ENCODE measurements at places on chromosomes 13 and 19. TPM values are rescaled to one million over a fixed set of nuclear protein-coding genes. Genes with fewer than 3 reads are reported as not detected.

DNA sequence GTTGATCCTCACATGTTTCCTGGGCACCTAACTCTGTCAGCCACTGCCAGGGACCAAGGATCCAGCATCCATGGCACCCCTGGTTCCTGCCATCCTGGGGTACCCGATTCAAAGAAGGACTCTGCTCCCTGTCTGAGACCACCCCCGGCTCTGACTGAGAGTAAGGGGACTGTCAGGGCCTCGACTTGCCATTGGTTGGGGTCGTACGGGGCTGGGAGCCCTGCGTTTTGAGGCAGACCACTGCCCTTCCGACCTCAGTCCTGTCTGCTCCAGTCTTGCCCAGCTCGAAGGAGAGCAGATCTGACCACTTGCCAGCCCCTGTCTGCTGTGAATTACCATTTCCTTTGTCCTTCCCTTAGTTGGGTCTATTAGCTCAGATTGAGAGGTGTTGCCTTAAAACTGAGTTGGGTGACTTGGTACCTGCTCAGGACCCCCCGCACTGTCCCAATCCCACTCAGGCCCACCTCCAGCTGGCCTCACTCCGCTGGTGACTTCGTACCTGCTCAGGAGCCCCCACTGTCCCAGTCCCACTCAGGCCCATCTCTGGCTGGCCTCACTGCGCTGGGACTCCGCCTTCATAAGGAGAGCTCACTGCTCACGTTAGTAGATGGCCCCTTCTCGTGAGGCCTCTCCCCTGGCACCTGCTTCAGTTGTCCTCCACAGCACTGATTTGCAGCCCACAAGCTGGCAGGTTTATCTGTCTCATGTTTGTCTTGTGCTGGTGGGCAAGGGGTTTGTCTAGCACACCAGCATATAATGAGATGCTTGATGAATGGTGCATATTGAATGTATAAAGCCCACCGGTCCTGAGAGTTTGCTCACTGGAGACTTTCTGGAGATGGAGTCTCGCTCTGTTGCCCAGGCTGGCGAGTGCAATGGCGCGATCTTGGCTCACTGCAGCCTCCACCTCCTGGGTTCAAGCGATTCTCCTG is 3.9 kb downstream of the RPL28 start:
- ATAC-seq, result no peak

- ATAC-seq, result no peak
Measured at GRCh38 chr13:97240788-97241734, 18.9 kb downstream of the MBNL2 start.

- ATAC-seq, result peak; percentile 88
Measured at GRCh38 chr19:6056801-6057650, 53.3 kb downstream of the RFX2 start.

- no peak for ATAC-seq
Measured at GRCh38 chr13:66323745-66324347, 906.3 kb downstream of the PCDH9 start.

DNA sequence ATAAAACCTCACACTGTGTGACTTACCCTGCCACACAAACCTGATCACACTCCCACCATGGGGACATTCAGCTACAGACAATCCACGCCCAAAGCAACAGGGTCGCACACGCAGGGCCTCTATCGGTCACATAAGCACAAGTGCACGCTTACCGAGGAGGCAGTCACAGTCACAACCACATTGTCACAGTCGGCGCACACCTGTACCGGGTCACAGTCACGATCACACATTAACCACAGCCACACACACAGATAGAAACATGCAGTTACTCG is 579 bp downstream of the ZNF566 start:
- peak; percentile 27 for ATAC-seq

DNA sequence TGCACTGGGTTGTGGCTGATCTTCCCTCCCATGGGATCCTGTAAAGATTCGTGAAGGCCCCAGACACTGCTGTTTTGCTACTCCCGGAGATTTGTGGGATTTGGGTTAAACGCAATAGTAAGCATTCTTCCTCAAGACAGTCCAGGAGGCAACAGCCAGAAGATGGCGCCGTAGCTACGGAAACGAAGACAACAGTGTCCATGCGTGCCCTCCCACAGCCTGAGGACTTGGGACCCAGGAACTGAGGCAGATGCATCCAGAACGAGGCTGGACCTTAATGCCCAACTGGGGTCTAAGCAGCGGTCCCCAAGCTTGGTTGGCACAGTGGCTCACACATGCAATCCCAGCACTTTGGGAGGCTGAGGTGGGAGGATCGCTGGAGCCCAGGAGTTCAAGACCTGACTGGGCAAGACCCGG is 57.6 kb upstream of the ZNF507 start:
- ATAC-seq, result peak; percentile 28

GRCh38 chr13:86464193-86464592 is 665.0 kb upstream of the SLITRK6 start:
- ATAC-seq, result no peak

GRCh38 chr19:23974941-23975340 is 60.3 kb downstream of the ZNF726 start:
- ATAC-seq, result no peak

GRCh38 chr19:31506102-31506501 is 156.9 kb upstream of the TSHZ3 start:
- ATAC-seq, result no peak

GRCh38 chr13:44895264-44895952 is 93.9 kb downstream of the NUFIP1 start:
- ATAC-seq, result no peak

DNA sequence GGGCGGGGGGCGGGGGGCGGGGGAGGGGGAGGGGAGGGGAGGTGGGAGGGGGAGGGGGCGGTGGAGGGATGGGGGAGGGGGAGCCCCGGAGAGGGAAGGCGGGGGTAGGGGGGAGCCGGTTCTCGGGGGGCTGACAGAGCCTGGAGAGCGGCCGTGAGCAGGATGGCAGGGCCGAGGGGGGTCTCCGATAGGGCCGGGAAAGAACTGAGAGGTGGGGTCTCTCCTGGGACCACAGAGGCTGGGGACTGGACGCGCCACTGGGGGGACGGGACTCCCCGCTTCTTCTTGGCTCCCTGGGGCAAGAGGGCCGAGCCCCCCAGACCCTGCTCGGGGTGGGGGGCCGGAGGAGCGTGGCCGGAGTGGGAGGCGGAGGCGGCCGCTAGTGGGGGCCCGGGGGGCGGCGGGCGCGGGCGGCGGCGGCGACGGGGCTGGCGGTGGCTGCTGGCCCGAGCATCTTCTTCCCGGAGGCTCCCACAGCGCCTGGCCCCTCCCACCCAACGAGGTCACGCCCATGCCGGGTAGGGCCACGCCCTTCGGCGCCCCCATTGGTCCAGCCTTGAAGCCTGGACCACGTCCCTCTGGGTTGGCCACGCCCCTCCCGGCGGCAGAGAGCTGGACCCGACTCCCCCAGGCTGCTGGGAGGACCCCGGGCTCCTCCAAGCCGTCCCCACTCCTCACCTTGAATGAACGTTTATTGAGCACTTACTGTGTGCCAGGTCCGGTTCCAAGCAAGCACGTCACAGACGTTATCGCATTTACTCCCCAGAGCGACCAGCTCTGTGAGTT is at the start of gene NOVA2:
NOVA2 (minus strand) TSS at position 313 of the 786 bp plus-strand sequence. CDS start 514 bp downstream, outside the sequence.
- ATAC-seq, result peak; percentile 68

DNA sequence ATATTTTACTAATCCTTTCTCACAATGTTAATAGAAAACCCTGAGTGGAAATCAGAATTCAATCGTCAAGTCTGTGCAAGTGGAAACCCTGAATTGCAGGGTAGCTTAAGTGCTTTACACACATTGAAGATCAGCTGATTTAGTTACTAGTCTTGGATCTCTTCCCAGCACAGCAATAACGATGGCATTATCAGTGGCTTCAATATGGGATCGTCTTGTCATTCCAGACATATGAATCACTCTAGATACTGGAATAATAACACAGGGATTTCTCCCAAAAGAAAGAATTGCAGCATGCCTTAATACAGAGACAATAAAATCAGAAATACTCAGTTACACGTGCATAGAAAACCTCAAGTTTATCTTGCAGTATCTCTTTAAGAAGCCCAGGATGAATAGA is 12.6 kb upstream of the METTL21C start:
- peak; percentile 90 for ATAC-seq

- peak; percentile 80 for ATAC-seq
Measured at GRCh38 chr13:77329133-77329910, 2.4 kb upstream of the MYCBP2 start.

- ATAC-seq, result no peak
Measured at GRCh38 chr13:44365008-44365407, 8.6 kb upstream of the SERP2 start.

DNA sequence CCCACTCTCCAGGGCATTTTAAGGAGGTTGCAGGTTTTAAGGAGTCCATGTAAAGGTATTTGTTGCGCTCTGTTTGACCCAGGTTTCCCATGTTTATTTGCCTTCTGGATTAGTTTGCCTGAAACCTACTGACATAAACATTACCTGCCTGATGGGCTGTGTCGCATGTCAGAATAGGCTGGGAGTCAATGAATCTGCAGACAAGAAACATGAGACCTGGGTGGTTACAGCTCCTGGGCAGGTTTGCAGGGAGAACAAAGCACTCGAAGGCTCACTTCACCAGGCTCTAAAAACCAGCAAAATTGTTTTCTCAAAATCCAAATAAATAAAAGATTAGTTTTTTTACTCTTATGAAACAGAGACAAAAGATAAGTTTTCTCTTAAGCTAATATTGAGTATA is 114.4 kb upstream of the SERTM1 start:
- ATAC-seq, result no peak

DNA sequence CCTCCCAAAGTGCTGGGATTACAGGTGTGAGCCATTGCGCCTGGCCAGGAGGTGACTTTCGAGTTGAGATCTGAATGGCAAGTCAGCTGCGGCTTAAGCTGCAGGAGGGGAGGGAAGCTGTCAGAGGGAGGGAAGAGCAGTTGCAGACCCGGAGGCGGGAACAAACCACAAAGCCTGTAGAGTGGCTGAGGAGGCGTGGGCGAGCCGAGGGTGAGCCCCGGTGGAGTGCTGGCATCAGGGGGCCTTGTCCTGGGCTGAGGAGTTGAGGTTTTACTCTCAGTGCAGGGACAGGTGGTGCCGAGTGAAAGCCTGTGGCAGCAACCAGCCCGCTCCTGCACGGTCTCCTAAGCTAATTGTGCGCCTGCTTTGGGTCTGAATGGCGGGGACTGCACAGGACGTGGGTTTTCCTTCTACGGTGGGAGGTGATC is 24.2 kb downstream of the PPP1R37 start:
- no peak for ATAC-seq

GRCh38 chr13:23979361-23980159 is 82.3 kb upstream of the C1QTNF9B start:
- peak; percentile 75 for ATAC-seq

GRCh38 chr13:79709471-79709870 is 228.5 kb downstream of the NDFIP2 start:
- no peak for ATAC-seq

DNA sequence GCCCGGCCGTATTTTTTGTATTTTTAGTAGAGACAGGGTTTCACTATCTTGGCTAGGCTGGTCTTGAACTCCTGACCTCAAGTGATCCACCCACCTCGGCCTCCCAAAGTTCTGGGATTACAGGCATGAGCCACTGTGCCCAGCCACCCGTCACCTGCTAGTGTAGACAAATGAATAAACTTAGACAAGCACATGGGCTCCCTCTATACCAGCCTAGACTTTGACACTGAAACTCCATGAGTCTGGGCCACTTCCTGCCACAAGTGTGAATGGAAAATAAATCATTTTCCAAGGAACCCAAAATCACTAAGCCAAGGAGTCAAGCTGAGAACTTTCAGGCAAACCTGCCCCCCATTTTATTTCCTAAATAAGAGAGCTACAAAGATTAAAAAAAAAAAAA is 27.0 kb upstream of the TPT1 start:
- no peak for ATAC-seq

DNA sequence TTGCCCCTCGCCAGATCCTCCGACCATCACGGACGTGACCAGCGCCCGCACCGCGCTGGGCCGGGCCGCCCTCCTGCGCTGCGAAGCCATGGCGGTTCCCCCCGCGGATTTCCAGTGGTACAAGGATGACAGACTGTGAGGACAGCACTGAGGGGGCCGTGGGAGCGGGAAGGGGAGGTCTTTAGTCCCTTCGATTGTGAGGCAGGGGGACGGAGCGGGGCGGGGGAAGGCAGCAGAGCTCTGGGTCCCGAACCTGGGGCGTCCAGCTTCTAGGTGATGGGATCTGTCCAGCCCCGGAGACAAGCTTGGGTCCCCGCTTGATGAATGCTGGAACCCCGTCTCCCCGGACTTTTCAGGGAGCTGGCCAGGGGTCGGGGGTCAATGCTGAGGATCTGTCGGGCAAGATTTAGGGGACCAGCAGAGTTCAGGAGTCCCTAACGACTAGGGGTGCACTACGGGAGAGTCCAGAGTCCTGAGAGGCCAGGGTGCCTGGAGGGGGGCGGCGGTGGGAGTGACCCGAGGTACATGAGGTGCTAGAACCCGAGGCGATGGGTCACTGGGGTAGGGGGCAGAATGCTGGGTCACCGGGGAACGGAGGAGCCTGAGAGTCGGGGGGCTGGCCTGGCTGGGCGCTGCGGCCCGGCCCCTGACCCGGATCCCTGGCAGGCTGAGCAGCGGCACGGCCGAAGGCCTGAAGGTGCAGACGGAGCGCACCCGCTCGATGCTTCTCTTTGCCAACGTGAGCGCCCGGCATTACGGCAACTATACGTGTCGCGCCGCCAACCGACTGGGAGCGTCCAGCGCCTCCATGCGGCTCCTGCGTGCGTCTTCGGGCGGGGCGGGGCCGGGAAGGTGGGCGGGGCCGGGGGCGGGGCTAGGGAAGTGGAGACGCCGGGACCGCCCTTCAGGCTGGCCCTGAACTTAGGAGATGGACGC is 14.6 kb downstream of the VSIG10L start:
- ATAC-seq, result peak; percentile 54

- ATAC-seq, result no peak
Measured at GRCh38 chr19:8421484-8422461, 8.7 kb downstream of the MARCHF2 start.

Gene POSTN
- total RNA-seq, result 17.0 TPM

Gene SKA3
- total RNA-seq, result 7.7 TPM

Gene ZNF823
- total RNA-seq, result 8.4 TPM

Gene ANGPTL8
- not detected for total RNA-seq

Gene SMIM44
- not detected for total RNA-seq

Gene SMIM7
- total RNA-seq, result 50.3 TPM

Gene ZNF534
- total RNA-seq, result not detected

Gene PLEKHA4
- total RNA-seq, result 8.1 TPM

Gene CALR3
- total RNA-seq, result not detected

Gene DMPK
- 15.5 TPM for total RNA-seq

Gene KLF2
- 5.2 TPM for total RNA-seq

Gene FCAR
- total RNA-seq, result 0.16 TPM

Gene NKG7
- total RNA-seq, result not detected

Gene ZNF528
- total RNA-seq, result 10.8 TPM

Gene CKAP2
- total RNA-seq, result 25.7 TPM

All from esophagus mucosa (tissue), 1 donor.